ENCODE measurements at places on chromosomes 5 and 9.

DNA sequence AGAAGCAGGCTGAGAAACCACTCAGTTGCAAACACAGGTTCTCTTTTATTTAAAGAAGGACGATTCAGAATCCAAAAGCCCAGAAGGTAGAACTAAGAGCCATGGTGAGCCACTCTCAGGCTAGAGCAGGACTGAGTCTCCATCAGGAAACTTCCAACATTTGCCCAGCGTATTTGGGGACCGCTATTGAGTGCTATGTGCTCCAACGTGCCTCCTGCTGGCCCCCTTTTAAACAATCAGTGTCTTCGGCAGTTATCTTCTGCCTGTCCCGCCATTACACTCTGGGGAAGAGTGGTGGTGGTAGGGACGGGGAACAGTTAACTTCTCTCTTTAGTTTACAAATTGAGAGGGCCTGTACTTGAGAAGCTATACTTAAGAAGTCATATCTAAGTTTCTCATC, 78.1 kb downstream of the DENND1A start:
- DNase-seq: no peak

- DNase-seq: no peak
Measured at GRCh38 chr5:124650147-124650561, 96.3 kb downstream of the ZNF608 start.

GRCh38 chr5:150656191-150657132, 4.6 kb upstream of the MYOZ3 start:
- no peak for DNase-seq

DNA sequence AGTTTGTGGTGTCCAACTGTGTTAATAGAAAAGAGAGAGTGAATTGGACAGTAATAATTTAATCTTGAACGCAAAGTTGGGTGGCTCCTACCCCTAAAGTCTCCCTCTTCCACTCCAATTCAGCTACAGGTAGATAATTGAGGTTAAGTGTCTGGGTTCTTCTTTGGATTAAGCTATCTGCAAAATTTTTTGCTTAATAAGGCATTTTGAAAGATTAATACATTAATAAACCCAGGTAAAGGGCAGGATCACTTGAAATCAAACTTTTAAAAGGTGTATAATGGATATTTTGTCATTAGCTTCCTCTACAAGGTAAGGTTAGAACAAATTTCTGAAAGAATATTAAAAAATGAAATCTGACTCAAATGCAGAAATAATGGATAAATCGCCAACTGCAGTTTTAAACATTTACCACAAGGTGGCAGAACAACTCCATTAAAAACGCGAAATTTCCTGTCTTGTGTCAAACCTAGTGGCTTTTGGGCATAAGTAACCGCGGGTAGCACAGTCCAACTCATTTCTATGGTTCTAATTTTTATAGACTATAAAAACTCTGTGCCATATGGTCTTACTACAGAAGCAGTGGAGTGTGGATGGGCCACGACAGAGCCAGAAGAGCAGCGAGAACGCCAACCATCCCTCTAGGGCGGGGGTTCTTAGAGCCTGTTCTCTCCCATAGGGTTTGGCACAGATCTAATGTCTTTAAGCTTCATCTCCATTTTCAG, 276.5 kb downstream of the ARHGEF28 start:
- peak; percentile 72 for DNase-seq

DNA sequence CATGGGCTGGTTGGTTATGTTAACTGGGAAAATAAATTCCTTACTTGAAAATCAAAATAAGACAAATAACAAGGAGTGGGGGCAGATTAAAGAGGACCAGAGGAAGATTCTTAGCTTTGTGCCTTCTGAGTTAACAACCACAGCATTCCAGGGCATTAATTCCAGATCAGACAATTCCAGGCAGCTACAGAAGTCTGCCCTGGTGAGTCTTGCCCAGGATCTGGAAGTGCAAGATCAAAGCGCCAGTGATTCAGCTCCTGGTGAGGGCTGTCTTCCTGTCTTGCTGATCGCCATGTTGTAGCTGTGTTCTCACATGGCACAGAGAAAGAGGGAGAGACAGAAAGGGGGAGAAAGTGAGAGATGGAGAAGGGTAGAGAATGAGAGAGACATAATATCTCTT, 65.6 kb downstream of the ANXA2R start:
- no peak for DNase-seq

DNA sequence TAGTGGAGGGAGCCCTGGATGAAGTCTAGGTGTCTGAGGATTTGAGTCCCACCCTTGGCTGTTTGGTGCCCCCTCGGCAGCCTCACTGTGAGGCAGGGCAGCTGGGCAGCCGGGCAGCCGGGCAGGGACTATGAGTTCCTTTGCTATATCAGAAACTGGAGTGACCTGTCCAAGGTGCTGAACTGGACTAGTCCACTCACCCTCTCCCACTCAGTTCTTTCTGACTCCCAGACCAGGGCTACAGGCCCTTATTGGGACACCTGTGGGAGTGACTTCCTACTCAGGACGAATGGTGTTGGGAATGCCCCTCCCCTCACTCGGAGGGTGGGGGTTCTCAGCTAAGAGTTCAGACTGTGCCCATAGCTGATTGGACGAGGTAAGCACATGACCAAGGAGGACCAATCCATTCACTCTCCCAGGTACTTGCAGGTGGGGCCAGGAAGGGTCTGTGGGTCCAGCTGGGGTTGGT, 34.1 kb upstream of the RAPGEF1 start:
- DNase-seq: no peak

- DNase-seq: peak; percentile 65
Measured at GRCh38 chr9:95852059-95853032, 23.1 kb upstream of the ERCC6L2 start.

GRCh38 chr5:169416583-169417196, 115.8 kb upstream of the SLIT3 start:
- no peak for DNase-seq

- DNase-seq: no peak
Measured at GRCh38 chr9:109726119-109726518, 53.9 kb upstream of the PALM2AKAP2 start.

- DNase-seq: no peak
Measured at GRCh38 chr9:93081081-93081529, 14.9 kb upstream of the CARD19 start.

GRCh38 chr5:140169410-140169809, 5.6 kb upstream of the CYSTM1 start:
- DNase-seq: peak; percentile 45

DNA sequence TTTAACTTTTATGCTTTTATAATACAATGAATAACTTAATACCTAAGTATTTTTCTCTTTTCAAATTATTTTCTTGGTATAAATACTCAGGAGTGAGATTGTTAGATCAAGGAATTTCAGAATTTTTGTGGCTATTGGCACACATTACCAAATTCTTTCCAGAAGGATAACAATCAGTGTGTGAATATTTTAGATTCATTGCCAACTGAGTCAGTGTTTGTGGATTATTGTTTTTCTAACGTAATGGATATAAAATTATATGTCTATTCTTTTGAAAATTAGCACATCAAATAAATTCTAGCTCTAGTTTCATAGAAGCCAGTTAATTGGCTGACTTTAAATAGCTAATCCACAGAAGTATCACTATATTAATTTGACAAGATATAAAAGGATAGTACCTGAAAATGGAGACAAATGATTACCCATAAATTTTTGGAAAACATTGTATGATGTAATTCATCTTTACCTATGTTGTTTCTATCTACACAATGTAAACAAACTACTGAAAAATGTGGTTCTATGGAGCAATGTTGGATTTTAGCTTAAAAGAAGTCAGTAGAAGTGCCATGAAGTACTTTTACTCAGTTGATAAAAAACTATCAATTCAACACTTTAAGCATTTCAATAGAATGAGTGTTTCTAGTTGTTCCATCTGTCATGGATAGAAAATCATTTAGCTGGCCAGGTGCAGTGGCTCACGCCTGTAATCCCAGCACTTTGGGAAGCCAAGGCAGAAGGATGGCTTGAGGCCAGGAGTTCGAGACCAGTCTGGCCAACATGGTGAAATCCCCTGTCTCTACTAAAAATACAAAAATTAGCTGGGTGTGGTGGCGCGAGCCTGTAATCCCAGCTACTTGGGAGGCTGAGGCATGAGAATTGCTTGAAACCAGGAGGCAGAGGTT, 185.1 kb downstream of the ADAMTSL1 start:
- DNase-seq: no peak

DNA sequence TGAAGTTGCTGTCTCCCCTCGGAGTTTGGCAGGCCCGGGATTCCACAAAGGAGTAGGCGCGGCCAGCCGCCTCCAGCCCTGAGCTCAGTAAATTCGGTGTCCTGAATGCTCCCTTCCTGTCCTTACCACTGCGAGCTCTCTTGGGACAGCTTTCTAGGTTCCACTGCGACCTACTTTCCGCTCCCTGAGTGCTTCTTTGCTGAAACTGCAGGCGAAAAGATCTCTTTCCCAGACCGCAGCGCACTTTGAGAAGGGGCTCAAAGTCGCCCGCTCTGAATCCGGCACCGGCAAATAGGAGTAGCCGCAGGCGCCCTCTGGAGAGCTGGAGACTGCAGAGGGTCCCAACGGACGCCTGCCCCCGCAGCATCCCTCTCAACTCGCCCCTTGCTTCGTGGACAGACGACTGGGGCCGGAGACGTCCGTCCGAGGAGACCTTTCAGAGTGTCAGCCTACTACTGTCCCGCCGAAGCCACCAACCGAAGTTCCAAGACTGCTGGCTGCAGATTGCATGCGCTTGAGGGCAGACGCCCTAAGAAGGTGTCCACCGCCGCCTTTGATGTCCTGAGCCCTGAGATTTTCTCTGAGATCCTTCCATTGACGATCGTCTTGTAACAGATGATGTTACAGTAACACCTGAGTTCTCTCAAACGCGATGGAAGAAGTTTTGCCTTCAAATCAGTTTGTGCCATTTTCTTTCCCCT, 96.0 kb downstream of the ANXA2R start:
- no peak for DNase-seq

DNA sequence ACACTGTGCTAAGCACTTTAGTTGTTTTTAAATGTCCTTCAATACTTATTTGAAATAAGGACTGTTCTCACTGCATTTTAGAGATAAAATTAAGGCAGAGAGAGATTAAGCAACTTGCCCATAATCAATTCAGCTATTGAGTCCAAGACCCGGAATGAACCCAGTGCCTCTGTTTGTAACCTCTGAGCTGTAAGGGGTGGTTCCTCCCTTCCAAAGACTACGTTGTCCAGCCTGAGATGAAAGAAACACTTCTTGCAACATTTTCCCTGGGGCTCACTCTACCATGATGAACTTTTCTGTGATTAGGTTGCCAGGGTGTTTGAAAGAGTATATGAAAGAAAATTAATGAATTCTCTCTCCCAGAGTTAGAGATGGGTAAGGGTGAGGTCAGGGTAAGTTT, 22.0 kb upstream of the MAP1B start:
- DNase-seq: no peak

GRCh38 chr5:66945389-66946349, 250.9 kb downstream of the CD180 start:
- DNase-seq: no peak

DNA sequence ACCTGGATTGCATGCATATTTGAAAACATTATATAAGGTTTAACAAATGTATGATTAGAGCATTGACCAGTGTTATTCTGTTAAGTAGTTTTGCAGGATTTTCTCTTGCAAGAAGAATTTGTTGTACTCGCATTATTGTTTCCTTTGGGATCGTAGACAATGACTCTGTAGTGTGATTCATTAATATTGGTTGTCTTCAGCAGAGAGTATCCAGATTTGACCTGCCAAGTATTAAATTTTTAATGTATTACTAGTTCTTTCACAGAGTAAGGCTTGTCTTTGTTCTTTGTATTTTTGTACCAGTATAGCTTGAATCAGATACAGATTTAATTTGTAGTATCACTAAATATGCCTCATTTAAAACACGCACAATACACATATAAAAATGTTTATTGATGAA, 155.0 kb downstream of the PBX3 start:
- DNase-seq: no peak

DNA sequence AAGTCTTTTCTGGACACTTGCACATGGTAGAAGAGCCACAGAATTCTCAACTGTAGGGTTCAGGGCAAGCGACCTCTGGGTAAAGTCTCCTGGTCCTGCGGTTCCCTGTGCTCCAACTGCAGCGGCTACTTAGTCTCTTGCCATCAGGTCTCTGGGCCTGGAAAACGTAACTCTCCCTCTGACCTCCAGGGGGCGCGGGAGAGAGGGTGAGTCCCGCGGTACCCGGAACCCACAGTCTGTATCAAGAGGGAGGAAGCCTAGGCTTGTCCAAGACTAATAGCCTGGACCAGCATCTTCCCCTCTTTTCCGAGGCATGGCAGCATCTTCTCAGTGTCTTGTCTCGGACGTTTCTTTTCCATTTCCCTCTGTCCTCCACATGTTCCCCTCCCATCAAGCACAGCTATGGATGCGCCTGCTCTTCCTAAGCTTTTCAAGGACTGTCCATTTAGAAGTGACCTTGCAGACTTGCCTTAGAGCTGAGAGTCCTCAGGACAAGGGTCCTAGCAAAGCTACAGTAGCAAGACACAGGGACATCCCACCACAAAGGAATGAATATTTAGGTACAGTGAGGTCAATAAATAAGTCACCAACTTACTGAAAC, 59.3 kb downstream of the FSTL4 start:
- peak; percentile 48 for DNase-seq

- DNase-seq: no peak
Measured at GRCh38 chr9:97847474-97848214, 5.4 kb upstream of the FOXE1 start.

DNA sequence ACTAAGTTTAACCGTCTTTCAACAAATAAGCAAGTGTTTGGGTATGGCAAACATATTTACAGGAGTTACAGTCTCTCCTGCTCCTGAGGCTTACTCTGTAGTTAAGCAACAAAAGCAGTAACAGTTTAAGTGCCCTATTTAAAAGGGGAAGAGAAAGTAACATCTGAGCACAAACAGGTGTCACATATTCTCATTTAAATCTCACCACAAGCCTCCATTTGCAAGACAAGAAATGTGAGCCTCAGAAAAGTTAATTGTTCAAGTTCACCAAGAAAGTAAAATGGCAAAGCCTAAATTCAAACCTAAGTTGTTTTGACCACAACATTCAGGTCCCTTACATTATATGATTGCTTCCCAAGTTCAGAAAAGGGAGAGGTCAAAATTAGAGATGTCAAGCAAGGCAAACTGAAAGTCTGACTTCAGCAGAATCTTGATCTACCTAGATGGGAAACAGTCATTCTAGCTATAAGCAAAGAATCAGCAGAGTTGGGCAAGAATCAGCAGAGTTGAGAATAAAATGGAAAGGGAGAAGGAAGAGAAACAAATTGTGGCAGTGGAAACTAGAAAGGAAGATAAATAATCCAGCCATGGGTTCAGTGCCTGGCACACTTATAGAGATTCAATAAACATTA, 93.4 kb downstream of the STRBP start:
- no peak for DNase-seq
